Activated T-cell treated with anti-CD3 and anti-CD28 coated beads, Interleukin-2, amount 50 U/mL, for 72 hours (primary cell): ENCODE measurements at places on chromosomes 2 and 18.

DNA sequence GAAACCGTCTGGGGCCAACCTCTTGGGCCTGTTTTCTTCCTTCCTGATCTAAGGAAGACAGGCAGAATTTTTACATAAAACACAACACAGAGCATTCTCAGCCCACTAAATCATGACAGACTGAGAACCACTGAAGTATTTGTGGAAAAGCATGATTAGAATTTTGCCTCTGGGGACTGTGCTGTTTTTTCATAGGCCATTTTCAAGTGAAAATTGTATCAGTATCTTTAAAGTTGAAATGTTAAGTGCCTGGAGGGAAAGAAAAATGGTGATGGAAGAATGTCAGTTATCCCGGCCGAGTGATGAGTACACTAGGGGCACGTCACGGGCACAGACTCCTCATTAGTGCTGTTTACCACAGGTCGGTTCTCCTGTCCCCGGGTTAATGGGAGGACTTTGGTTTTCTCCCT is 36.9 kb downstream of the EHD3 start:
- DNase-seq, result no peak

GRCh38 chr2:208101716-208102631 is 22.4 kb downstream of the CRYGD start:
- no peak for DNase-seq

DNA sequence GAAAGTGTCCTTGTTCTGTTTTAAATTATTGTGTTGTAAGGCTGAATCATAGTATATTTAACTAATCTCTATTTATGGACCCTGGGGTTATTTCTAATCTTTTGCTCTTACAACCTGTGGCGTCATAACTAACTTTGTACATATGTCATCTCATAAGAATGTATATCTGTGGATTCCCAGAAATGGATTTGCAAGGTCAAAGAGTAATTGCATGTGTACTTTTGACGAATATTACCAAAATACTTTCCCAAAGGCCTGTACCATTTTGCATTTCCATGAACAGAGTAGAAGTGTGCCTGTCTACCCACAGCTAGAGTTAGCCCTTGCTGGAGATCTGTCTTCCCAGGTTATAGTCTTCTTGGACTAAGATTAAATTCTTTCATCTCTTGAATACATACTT is 42.8 kb downstream of the SEMA4F start:
- no peak for DNase-seq

- no peak for DNase-seq
These were observed 165.0 kb downstream of the RAD51AP2 start for GRCh38 chr2:17353263-17353662.

GRCh38 chr2:1091895-1092585 is 141.4 kb downstream of the SNTG2 start:
- no peak for DNase-seq
